ENCODE measurements at places on chromosomes 4 and X. TPM values are rescaled to one million over a fixed set of nuclear protein-coding genes. Genes with fewer than 3 reads are reported as not detected.

DNA sequence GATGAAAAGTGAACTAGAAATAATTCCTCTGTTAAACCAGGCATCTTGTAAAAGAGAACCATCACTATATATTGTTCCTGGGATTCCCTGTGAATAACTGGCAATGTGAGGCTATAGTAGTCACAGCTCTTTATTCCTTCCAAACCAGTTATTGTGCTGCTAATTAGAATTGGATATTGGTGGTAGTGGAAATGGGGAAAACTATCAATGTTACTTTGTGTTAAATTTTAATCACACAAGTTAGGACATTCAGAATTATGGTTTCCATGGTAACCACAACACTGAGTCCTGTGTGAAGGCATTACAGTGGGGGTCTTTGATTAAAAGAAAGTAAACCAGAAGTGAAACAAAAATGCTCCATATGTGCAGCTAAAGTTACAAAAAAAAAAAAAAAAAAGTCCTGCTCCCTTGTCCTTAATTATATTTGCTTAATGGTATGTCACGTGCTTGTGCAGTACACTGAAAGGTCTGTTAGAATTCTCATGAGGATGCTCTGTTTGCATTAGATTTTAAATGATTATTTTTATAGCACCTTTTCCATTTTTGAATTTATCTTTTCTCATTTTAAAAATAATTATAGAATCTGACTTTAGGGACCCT is 200.4 kb downstream of the ADGRL3 start:
- no peak for DNase-seq

GRCh38 chr4:36280555-36280954 is 861 bp upstream of the DTHD1 start:
- peak; percentile 30 for DNase-seq

DNA sequence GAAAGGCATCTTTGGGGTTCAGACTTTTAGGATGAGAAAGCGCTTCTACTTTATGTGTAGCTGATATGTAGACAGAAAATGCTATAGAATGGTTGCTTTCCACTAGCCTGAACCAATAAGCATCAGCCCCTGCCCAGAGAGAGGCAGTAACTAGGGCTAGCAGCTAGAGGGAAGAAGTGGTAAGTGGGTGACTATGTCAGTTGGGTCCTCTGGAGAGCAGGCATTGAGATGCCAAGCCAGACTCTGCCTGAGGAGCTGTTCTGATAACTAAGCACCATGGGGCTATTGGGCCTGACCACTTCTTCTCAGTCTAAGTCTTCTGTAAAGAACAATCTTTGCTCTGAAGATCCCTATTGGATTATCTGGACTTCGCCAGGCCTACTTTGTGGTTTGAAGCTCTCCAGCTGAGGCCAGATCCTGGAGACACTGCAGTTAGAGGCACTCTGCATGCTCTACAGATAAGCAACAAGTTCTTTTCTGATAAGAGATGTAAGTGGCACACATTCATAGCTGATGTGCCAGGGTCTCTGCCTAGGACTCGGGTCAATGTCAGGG is 146.1 kb downstream of the RBM46 start:
- DNase-seq, result no peak

GRCh38 chr4:8493484-8493883 is 52.9 kb downstream of the TRMT44 start:
- DNase-seq, result no peak

DNA sequence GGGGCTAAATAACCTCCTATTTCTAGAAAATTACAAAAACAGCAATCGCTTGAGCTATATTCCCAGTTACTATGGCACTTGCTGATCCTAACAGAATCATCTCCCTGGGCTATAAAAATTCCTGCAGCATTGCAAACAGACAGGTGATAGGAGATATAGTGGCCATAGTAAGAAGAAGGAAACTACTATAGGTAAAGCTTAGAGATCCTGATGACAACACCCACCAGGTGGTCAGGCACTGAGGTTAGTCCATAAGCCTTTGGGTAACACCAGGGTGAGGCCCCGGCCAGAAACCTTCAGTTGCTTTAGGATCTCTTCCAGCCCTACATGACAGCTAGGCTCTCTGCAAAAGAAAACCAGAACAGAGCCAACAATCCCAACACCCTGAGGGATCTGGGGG is 197.9 kb upstream of the PPP1R2C start:
- DNase-seq, result no peak

GRCh38 chr4:92128676-92129075 is 175.1 kb upstream of the GRID2 start:
- DNase-seq, result peak; percentile 2

DNA sequence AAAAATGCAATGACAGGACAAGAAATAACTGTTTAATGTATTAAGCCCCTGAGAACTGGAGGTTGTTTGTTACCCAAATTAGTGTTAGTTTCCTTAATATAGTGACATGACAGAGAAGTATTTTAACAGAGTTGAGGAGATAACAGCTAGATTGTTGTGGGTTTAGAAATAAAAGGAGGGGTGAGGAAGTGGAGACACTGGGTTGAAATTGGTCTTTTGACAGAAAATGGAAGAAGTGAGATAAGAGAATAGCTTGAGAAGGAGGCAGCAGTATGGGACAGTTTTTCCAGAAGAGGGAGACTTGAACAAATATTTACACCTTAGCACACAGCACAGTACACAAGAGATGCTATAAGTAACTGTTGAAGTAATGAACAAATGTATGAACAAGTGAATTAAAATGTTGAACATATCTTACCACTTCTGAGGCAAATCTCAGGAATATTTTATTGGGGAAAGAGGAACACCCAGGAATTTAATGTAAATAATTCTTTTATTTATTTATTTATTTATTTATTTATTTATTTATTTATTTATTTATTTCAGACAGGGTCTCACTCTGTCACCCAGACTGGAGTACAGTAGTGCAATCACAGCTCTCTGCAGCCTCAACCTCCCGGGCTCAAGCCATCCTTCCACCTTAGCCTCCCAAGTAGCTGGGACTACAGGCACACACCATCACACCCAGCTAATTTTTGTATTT is 58.0 kb upstream of the EGFL6 start:
- no peak for DNase-seq

DNA sequence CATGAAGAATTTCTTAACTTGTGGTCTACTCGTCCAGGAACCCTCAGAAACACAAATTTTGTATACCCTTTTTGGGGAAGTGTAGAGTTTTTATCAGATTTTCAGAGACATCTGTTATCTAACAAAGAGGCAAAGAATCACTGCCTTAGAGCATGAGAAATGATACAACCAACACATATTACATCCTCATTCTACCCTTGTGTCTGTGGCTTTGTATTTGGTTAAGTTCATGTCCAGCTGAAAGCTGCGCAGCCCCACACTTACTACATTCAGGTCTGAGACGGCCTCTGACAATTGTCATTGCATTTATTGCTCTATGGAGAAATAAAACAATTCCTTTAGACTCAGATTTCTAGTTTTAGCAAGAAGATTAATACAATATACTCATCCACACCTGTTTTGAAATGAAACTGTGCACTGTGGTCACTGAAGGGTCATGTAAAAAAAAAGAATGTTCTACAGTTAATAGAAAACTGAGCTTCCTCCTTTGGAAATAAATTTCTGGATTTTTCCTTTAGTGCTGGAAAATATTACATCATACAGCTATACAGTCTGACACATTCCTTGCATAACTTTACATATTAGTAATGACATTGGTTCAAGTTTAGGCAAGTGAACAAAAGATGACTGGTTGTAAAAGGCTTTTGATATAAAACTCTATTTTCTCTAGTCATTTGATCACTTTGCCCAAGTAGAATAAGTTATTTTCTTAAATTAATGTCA is 39.8 kb downstream of the GLRB start:
- peak; percentile 91 for DNase-seq

- peak; percentile 19 for DNase-seq
These were observed 10.2 kb downstream of the ADGRL3 start for GRCh38 chr4:61210186-61210939.

GRCh38 chr4:165059386-165059785 is 5.7 kb downstream of the TRIM75 start:
- no peak for DNase-seq

DNA sequence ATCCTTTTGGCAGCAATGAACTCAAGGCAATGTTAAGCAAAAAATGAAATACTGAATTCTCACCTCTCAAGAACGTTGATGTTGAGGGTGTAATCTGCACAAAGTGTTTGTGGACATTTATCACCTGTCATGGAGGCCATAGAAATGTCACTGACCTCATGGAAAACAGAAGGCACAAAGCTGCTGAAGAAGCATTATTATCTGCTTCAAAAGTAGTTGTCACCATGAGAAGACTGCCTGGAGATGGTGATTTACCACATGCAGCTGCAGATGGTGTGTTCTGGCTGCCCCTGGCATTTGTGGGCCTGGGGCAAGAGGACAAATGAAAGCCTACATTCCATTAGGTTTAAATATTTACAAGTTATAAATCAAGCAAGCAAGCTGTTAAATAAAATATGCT is 116.8 kb upstream of the RPS6KA3 start:
- no peak for DNase-seq

DNA sequence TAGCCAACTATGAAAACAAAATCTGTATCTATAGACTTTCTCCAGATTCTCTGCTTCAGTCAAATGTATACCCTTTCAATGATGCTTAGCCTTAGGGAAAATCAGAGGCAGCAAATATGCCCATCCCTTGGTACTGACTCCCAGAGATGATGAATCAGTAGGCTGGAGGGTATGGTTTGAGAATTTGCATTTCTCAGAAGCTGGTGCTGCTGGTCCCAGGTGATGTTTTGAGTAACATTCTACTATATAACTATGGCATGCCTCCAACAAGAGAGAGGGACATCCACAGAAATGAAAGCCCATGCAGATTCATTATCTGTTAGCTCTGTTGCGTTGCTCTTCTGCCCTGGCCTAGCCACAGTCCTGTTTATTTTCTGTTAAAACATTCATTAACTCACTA is 13.6 kb downstream of the TNIP3 start:
- DNase-seq, result no peak

DNA sequence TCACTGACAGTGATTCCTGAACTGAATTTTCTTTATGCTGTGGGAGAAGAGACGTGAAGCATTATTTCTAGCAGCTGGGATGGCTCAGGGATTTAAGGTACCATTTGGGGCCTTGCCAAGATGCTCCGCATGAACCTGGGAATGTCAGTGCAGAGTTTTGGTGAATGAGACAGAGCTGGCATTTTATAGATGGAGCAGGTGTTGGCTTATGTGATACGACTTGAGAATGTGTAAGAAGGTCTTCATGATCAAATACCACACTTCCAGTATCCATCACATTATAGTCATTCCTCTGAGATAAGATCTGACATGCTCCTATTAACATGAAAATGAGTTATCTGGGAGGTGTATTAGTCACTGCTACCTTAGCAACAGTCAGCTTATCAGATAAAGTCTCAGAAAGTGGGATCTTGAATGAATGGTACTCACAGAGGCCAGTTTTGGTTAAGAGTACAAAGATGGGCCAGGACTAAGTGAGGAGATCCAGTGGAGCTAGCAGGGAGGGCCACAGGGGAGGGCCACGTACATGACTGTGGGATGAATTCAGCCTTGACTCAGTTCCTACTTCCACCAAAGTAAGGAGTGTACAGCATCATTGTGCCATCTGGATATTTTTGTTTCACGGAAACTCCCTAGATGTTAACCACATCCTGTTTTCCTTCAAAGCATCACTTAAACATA is 116.7 kb downstream of the SPCS3 start:
- DNase-seq, result peak; percentile 37

- DNase-seq, result peak; percentile 69
These were observed 81.9 kb upstream of the ATXN3L start for GRCh38 chrX:13401724-13402123.

LIMCH1 gene
- 17.7 TPM for total RNA-seq

SHOX gene
- total RNA-seq, result not detected

DMP1 gene
- total RNA-seq, result not detected

IL2RG gene
- total RNA-seq, result not detected

TMEM31 gene
- total RNA-seq, result not detected

VGLL1 gene
- total RNA-seq, result 3.3 TPM

CXCR3 gene
- not detected for total RNA-seq

TMPRSS11F gene
- not detected for total RNA-seq

EVC gene
- 126 TPM for total RNA-seq

HSD17B13 gene
- 0.05 TPM for total RNA-seq

All from renal cortical epithelial cell (primary cell).